ENCODE measurements at places on chromosomes 2 and 18.

- DNase-seq, result no peak
Measured at GRCh38 chr2:234022424-234022823, 28.1 kb upstream of the SPP2 start.

GRCh38 chr2:195575879-195576401, 81.1 kb upstream of the SLC39A10 start:
- no peak for DNase-seq

DNA sequence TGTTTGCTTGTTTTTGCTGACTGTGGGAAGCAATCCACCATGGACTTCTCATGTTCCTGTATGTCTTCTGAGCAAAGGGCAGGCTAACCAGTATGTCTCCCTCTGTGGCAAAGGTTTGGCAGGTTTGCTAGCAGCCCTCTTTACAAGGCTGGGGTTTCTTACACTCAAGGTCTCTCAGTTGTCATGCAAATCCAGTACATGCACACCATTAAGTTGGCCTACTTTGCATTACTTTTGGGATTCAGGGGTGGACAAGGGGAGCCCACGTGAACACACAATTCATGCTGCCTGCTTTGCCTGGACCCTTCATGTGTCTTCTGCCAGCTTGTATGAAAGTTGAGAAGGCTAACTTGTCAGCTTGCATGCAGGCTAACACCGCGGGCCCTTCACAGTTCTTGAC, 134.9 kb downstream of the LRRTM4 start:
- DNase-seq, result no peak

DNA sequence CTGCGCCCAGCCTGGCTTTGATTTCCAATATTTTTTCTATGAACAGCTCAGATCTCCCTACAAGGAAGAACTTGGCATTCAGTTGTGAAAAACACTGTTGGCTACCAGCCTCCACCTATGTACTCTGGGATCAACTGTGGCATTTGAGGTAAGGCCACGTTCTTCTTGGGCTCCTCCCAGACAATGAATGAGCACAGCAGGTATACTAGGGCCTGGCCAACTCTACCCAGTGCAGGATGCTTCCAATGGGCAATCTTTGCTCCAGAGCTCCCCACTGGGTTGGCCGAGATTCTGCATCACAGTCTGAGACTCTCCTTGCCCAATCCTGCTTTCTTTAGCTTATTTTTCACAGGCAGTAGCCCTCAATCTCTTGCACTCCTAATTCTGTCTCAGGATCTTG, 75.9 kb downstream of the TMEM131 start:
- no peak for DNase-seq

DNA sequence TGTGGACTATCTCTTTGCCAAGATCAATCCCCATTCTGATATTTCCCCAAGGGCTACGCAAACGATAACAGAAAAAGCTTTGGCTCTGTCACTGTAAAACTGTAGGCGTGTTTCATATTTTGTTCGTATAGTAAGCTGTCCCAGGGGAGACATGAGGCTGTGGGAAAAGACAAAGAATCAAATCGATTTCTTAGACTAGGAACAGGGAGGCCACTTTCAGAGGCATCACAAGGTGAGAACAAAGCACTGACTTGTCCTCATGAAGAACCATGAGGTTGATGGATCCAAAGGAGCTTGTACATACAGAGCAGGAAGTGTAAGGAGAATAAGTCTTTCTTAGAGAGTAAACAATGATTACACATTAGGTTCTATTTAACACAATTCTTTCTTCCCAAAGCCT, 255.7 kb downstream of the HNMT start:
- DNase-seq, result no peak

DNA sequence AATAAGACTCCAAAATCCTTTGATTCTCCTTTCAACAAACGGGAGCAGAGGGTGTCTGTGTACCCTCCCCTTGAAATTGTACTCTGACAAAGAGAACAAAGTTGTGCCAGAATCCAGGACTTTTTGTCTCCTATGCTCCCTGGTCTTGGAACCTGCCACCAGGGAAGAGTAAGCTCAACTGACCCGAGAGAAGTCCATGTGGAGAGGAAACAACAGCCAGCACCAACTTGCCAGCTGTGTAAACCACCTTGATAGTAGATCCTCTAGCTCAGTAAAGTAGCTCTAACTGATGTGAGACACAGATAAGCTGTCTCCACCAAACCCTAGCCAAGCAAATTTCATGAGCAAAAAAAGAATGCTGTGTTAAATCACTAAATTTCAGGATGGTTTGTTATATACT, 46.9 kb downstream of the LNPK start:
- no peak for DNase-seq

DNA sequence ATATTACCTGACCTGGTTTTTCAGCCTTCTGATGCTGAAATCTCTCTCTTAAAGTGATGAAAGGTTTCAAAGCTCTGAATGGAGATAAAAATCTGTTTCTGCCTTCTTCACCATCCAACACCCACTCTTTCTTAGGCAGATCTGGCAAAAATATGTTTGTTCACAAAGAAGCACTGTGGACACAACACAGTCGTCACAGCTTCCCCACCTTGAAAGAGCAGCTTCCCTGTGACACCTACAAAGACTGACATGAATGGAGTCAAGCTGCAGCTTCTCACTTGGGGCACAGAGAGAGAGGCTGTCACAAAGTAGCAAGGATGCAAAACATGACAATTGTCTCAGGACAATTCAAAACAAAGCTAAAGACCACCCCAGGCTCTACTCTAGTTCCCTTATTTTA, 86.5 kb downstream of the ICOS start:
- DNase-seq, result no peak

- no peak for DNase-seq
Measured at GRCh38 chr2:59250307-59250677, 1009.2 kb upstream of the FANCL start.

GRCh38 chr2:100629309-100629708, 66.5 kb downstream of the PDCL3 start:
- no peak for DNase-seq

GRCh38 chr2:128756365-128756717, 437.7 kb upstream of the HS6ST1 start:
- DNase-seq, result no peak

- DNase-seq, result no peak
Measured at GRCh38 chr2:108958632-108959341, 30.2 kb downstream of the EDAR start.

- DNase-seq, result no peak
Measured at GRCh38 chr18:2459886-2460285, 111.4 kb downstream of the METTL4 start.

DNA sequence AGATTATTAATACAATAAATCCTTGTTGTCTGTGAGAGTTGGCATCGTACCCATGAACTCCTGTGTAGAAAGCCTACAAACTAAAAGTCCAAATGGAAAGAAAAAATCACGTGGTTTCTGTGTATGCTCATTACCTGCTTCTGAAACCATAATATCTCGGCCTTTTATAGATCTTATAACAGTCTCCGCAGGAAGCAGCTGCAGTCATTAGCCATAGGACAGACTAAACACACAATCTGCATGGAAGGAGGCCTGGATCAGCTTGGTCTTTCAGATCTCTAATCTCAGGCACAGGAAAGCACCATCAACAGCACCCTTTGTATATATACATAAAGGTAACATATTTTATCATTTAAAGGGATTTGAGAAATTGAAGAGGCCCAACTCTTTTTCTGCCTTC, 508.9 kb upstream of the TCF4 start:
- no peak for DNase-seq

GRCh38 chr2:174924061-174924693, 81.0 kb downstream of the CHN1 start:
- no peak for DNase-seq

DNA sequence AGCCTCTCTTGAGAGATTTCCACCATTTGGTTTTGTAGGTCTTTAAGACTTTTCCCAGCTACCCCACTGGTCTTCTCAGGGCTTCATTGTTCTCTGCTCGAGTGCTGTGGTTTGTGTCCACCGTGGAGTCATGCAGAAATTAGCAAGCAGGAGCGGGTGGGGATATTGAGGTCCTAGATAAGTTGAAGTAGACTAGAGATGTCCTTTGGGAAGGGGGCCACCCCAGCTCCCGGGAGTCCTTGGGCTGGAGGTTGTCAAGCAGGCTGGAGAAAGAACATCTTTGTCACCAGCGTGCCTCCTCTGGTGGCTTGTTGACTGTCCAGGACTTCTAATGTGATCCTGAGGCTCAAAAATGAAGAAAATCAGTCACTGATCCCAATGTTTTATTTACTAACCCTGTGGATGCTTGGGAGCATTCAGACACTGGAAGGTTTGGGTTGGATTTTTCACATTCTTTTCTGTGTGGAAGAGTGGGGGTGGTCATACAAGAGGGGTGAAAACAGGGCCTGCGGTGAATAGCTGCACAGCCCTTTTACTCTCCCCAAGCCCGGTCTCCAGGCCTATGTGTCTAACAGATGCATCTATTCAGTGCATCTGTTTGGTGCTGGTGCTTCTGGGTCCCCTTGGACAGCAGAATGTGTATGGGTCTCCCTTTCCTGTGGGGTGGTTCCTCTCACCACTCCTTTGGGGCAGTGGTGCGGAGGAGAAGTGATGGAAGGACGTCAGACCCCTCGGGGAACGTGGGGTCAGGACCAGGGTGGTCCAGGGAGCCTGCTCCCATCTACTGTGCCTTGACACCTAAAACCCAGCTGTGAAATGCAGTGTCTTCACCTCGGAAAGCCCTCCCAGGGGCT, 208.1 kb downstream of the KLHL29 start:
- DNase-seq, result no peak

DNA sequence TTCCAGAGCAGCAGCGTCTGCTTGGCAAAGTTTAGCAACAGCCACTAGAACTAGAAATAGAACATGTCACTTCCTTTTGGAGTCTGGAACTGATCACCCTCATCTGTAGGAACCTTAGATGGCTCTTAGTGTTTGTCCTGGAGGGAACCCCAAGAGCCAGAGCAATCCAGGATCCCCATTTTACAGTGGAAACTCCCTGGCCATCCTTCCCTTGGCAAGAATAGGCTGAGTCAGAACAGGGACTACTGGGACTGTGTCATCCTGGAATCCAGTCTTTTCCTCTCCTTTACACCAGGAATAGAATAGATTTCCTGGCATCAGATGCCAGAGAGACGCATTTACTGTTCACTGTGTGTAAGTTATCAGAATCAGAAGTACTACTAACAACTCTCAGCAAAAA, 33.2 kb upstream of the GRHL1 start:
- no peak for DNase-seq

GRCh38 chr2:128596396-128597120, 277.9 kb upstream of the HS6ST1 start:
- no peak for DNase-seq

- no peak for DNase-seq
Measured at GRCh38 chr18:58552896-58553295, 76.0 kb downstream of the ALPK2 start.

DNA sequence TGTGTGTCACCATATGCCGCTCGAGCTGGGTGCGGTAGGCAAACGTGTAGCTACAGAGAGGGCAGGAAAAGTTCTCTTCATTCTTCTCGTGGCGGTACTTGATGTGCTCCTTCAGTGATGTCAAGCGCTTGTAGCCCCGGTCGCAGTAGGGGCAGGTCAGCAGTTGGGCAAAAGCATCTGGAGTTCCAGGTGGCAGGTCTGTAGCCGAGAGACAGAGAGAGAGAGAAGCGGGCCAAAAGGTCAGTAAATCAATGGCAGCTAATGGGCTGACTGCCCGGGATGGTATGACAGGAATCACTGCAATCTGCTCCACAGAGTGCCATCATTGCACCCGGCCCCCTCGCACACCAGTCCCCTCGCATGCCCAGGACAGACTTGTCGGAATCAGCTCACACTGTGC, 116.0 kb downstream of the ZEB2 start:
- DNase-seq, result no peak

- no peak for DNase-seq
Measured at GRCh38 chr18:7953095-7953958, 386.2 kb downstream of the PTPRM start.

DNA sequence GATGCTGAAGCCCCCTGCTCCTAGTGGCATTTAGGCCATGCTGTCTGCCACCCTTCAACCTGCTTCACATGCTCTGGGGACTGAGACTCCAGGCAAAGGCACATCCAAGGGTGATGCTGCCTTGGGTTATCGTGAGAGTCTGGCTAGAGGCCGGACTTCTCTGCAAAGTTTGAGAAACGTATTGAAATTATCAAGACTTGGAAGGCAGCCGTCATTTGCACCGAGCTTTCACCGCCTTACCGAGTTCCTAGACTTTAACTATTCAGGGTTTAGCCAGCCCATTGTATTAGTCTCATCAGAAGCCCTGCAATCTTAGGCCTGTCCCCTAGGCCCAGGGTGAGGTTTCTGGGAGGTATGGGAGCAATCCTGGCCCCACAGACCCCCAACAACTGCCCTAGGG, 34.0 kb downstream of the RDH14 start:
- no peak for DNase-seq

GRCh38 chr2:115939902-115940301, 1497.5 kb downstream of the DPP10 start:
- no peak for DNase-seq

DNA sequence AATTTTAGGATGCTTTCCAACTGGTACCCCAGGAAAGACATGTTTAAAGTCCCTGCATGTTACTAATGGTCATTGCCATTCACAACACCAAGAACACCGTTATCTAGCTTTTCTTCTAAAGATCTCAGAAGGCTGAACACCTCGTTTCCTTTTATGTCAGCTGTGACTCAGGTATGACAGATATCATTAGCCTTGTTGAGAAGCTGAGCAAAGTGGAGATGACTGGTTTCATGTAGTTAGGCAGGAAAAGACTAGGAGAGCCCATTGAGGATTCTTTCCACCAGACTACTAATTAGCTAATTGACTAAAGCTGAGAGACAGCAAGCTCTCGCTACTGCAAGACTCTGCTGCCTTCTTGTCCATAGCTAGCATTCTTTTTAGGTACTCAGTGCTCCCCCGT, 32.0 kb upstream of the ARL5A start:
- DNase-seq, result no peak

DNA sequence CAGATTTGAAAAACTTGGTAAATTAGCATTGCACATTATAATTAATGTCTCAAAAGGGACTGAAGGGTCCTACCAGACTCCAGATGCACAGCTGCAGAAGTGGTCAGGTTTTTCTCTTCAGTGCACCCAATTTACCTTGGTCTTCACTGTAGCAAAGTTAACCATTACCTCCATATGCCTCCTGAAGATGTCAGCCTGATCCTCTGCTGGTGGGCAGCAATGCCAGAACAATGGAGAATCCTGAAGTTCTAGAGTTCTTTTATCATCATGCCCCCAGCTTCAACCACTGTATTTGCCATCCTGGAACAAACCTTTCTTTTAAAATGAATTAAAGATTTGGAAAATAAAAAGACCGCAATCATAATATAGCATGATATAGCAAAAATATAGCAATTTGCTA, 1774.8 kb upstream of the CELF4 start:
- no peak for DNase-seq

DNA sequence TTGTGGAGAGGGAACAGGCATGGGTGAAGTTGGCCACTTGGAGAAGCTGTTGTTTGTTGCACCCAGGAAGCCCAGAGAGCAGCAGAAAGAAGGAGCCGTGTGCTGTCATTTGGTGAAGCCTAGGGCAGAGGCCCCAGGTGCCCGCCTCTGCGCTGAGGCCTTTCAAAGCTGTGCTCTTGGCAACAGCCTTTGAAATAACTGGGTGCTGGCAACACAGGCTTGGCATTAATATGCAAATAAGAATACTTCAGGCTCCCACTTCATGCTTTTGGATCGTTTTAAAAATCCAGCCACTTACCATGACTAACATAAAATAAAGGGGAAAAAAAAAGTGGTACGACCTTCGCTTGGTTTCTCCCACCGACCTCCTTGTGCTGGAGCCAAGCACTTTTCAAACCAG, 41.1 kb downstream of the DHRS9 start:
- DNase-seq, result no peak

All from T-cell (primary cell).